Activated CD4-positive, alpha-beta T cell treated with anti-CD3 and anti-CD28 coated beads, Interleukin-2, amount 10 ng/mL, durations not matched to agents 24 days and 14 days (primary cell): ENCODE measurements at places on chromosomes 4 and X. TPM values are rescaled to one million over a fixed set of nuclear protein-coding genes. Genes with fewer than 3 reads are reported as not detected.

- no peak overlapping the region for H3K27ac ChIP-seq
- peaks cover 5% of the 10 kb centered on the region for H3K4me1 ChIP-seq
- H3K4me3 ChIP-seq: no peak overlapping the region
- H3K36me3 ChIP-seq: no peaks in the 10 kb centered on the region
- H3K27me3 ChIP-seq: no peaks in the 10 kb centered on the region
Observed at GRCh38 chr4:184011826-184012380, 106.8 kb downstream of the STOX2 start.

DNA sequence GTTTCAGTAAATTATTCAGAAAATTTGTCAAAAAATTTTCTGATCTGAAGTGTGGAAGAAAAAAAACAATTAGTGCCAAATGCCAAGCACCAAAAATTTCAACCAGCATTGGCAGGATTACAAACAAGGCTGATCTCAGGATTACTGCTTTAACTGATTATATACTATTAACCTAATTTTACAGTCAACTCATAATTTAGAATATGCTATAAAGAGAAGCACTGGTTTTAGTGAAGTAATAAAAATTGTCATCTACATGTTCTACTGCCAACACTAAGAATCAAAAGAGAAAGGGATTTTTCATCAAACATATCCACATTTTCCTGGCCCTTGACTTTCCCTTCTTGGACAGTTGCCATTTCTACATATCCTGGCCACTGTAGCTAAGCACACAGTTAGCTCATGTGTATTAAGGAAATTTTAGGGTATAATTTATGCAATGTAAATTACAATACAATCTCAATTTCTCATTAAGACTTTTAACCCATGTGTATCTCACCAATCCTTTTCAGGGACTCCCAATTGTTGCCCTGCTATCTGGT is 33.8 kb downstream of the THOC2 start:
- H3K36me3 ChIP-seq: peaks cover 2% of the 10 kb centered on the region
- peaks cover 2% of the 10 kb centered on the region for H3K4me1 ChIP-seq
- H3K4me3 ChIP-seq: no peak overlapping the region
- no peak overlapping the region for H3K27ac ChIP-seq
- DNase-seq: no peak
- H3K27me3 ChIP-seq: no peaks in the 10 kb centered on the region

DNA sequence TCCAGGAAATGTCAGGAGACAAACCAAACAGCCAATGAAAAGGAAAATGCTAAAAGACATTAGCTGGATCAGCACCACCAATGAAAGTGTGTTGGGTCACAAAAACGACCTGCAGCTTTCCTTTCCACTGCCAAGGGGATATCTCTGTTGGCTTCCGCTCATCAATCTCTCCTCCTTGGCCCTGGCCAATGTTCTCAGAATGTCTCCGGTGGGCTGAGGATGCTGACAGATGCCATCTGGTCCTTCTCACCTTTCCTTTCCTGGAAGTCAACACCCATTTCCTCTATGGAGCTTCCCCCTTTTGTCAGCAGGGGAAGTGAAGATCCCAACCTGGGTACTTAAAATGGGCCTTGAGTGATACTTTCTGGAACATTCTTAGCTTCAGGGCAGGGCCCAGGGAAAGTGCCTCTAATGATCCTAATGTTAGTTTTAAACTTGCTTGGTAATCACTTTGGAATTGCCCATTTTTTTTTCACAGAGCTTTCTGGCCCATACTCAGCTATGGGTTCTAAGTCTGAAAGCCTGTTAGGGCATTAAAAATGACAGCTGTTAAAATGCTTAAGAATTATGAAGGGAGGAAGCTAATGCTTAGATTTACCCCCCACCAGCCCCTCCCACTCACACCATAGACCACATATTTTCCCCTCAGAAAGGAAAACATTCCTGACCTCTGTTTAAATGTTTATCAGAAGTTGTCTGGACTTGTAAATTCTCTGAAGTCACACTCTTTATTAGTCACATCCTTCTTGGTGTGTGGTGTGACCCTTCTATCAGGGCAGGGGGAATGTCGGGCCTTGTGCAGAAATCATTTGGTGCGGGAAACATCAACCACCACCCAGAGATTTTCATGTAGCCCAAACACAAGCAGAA is 29.2 kb downstream of the IGFBP7 start:
- H3K4me1 ChIP-seq: no peaks in the 10 kb centered on the region
- no peak overlapping the region for H3K27ac ChIP-seq
- no peak overlapping the region for H3K4me3 ChIP-seq
- no peaks in the 10 kb centered on the region for H3K36me3 ChIP-seq
- DNase-seq: no peak

DNA sequence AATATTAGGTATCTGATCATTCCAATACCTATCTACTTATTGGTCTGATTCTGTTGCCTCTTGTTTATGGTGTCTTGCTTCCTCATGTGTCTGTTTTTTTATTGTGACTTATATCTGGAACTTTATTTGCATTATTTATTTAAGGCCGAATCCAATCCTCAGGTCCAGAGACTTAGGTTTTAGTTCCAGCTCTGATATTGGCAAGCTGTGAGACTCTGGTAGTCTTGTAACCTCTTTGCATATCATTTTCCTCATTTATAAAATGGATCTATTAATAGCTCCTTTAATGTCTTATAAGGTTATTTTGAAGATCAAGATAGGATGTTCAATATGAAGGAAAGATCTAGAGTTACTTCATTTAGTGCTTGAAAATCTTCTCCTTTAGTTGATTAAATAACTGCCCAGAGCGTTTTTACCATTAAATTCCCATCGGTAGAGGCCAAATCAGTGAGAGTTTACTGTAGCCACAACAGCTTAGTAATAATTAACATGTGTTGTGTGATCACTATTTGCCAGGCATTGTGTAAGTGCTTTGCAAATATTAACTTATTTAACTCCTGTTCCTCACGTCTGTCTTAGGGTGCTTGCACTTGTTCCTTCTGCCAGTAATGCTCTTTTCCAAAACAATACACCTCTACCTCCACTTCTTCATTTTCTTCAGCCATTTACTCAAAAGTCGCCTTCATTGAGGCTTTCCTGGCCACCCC is 82.2 kb downstream of the CC2D2A start:
- H3K4me1 ChIP-seq: peaks cover 5% of the 10 kb centered on the region
- H3K36me3 ChIP-seq: no peaks in the 10 kb centered on the region
- H3K4me3 ChIP-seq: no peak overlapping the region
- H3K27me3 ChIP-seq: no peaks in the 10 kb centered on the region
- no peak overlapping the region for H3K27ac ChIP-seq

GRCh38 chr4:137980641-137981040 is 261.5 kb downstream of the SLC7A11 start:
- no peak for DNase-seq
- no peak overlapping the region for H3K27ac ChIP-seq
- H3K4me1 ChIP-seq: no peaks in the 10 kb centered on the region
- no peaks in the 10 kb centered on the region for H3K36me3 ChIP-seq

GRCh38 chr4:10026485-10026884 is 5.2 kb upstream of the SLC2A9 start:
- H3K27ac ChIP-seq: no peak overlapping the region
- no peak for DNase-seq
- H3K4me1 ChIP-seq: no peaks in the 10 kb centered on the region
- H3K36me3 ChIP-seq: no peaks in the 10 kb centered on the region

GRCh38 chrX:23292988-23293651 is 41.5 kb upstream of the PTCHD1 start:
- H3K27me3 ChIP-seq: no peaks in the 10 kb centered on the region
- no peaks in the 10 kb centered on the region for H3K36me3 ChIP-seq
- H3K4me1 ChIP-seq: no peaks in the 10 kb centered on the region

- H3K27me3 ChIP-seq: no peaks in the 10 kb centered on the region
- H3K4me3 ChIP-seq: no peak overlapping the region
- DNase-seq: no peak
- H3K4me1 ChIP-seq: no peaks in the 10 kb centered on the region
Observed at GRCh38 chrX:47181301-47181700, 12.3 kb upstream of the UBA1 start.

DNA sequence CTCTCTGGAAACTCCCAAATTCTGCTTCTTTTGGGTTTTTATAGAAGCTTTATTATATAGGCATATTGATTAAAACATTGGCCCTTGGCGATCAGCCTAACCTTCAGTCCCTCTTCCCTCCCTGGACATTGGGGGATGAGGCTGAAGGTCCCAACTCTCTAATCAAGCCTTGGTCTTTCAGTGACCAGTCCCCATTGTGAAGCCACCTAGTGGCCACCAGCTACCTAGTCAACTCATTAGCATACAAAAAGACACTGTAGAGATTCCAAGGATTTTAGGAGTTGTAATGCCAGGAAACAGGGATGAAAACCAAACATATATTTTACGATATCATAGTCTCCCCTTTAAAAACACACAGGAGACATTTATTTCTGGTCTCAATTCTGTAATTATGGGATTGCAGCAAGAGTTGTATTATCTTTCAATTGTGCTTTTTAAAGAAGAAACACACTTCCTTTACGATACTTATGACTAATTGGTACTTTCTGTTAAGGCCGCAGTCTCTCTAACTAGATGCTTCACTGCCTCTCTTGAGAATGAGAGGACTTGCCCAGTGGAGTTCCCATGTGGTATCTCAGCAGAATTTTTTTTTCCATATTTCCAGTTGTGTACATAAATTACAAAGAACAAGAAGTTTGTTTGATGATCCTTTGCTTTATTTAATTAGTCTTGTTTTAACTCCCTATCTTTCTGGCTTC is 58.2 kb downstream of the WDR17 start:
- H3K4me1 ChIP-seq: peaks cover 10% of the 10 kb centered on the region
- H3K4me3 ChIP-seq: no peak overlapping the region
- H3K36me3 ChIP-seq: no peaks in the 10 kb centered on the region
- no peak overlapping the region for H3K27ac ChIP-seq
- no peaks in the 10 kb centered on the region for H3K27me3 ChIP-seq
- no peak for DNase-seq

GRCh38 chrX:67604979-67605703 is 61.3 kb downstream of the AR start:
- no peak overlapping the region for H3K27ac ChIP-seq
- H3K27me3 ChIP-seq: no peaks in the 10 kb centered on the region
- no peak for DNase-seq
- H3K36me3 ChIP-seq: no peaks in the 10 kb centered on the region
- no peak overlapping the region for H3K4me3 ChIP-seq

- H3K4me1 ChIP-seq: no peaks in the 10 kb centered on the region
- no peak overlapping the region for H3K27ac ChIP-seq
- H3K4me3 ChIP-seq: no peak overlapping the region
- no peaks in the 10 kb centered on the region for H3K27me3 ChIP-seq
- H3K36me3 ChIP-seq: no peaks in the 10 kb centered on the region
Observed at GRCh38 chrX:50779694-50780093, 34.3 kb downstream of the SHROOM4 start.

- DNase-seq: no peak
- H3K27ac ChIP-seq: no peak overlapping the region
- no peaks in the 10 kb centered on the region for H3K36me3 ChIP-seq
- no peaks in the 10 kb centered on the region for H3K4me1 ChIP-seq
- H3K4me3 ChIP-seq: no peak overlapping the region
Observed at GRCh38 chr4:28548594-28548993, 1688.0 kb downstream of the STIM2 start.

DNA sequence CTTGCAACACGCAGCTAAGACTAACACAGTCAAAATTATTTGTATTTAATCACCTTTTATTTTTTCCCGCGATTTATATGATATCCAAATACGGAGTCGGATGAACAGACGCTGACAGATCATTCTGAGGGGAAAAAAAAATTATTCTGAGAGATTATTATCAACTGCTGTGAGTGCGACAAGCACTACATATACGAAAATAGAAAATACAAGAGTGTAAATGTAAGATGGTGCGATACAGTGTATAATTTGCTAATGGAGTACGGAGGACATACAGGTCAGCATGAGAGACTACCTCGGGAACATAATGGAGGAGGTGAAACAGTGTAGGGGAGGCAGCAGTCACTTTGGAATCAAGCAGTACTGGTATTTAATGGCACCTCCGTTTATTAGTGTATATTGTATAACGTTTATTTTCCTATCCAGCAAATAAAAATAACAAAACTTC is 2.8 kb upstream of the LIN54 start:
- peaks cover 37% of the 10 kb centered on the region for H3K4me1 ChIP-seq
- H3K27ac ChIP-seq: peak overlapping the region; percentile 89
- H3K36me3 ChIP-seq: peaks cover 2% of the 10 kb centered on the region

- H3K4me1 ChIP-seq: peaks cover 12% of the 10 kb centered on the region
- H3K4me3 ChIP-seq: no peak overlapping the region
- no peak for DNase-seq
- no peaks in the 10 kb centered on the region for H3K27me3 ChIP-seq
Observed at GRCh38 chr4:7917669-7918068, 22.0 kb downstream of the AFAP1 start.

GRCh38 chr4:10305816-10306215 is 151.4 kb downstream of the ZNF518B start:
- peaks cover 5% of the 10 kb centered on the region for H3K27me3 ChIP-seq
- H3K4me1 ChIP-seq: no peaks in the 10 kb centered on the region
- no peak overlapping the region for H3K27ac ChIP-seq
- no peak overlapping the region for H3K4me3 ChIP-seq
- no peaks in the 10 kb centered on the region for H3K36me3 ChIP-seq

DNA sequence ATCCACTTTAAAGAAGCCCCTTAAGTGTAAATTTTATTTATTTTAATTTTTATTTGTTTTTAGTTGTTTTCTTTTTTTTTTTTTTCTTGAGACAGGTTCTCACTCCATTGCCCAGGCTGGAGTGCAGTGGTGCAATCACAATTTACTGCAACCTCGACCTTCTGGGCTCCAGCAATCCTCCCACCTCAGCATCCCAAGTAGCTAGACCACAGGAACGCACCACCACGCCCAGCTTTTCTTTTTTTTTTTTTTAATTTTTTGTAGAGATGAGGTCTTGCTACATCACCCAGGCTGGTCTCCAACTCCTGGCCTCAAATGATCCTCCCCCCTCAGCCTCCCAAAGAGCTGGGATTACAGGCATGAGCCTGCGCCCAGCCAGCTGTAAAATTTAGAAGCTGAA is 6.0 kb downstream of the SAT1 start:
- H3K36me3 ChIP-seq: peaks cover 24% of the 10 kb centered on the region
- no peak for DNase-seq
- H3K27ac ChIP-seq: no peak overlapping the region
- no peaks in the 10 kb centered on the region for H3K27me3 ChIP-seq
- H3K4me1 ChIP-seq: peaks cover 22% of the 10 kb centered on the region

DNA sequence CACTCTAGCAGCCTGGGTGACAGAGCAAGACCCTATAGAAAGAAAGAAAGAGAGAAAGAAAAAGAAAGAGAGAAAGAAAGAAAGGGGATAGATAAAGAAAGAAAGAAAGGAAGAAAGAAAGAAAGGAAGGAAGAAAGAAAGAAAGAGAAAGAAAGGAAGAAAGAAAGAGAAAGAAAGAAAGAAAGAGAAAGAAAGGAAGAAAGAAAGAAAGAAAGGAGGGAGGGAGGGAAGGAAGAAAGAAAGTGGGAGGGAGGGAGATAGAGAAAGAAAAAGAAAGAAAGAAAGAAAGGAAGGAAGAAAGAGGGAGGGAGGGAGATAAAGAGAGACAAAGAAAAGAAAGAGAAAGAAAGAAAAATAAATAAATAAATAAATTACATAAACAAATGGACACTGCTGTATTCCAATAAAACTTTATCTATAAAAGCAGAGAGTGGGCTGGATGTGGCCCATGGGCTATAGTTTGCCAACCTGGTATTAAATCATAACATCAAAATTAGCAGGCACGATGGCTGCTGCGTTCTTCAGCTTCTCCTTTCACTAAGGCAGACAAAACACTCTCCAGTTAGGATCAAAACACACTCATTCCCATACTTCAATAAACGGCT is 165.0 kb downstream of the ZNF674 start:
- H3K4me3 ChIP-seq: no peak overlapping the region
- H3K27ac ChIP-seq: no peak overlapping the region
- H3K36me3 ChIP-seq: no peaks in the 10 kb centered on the region

The SETD7 gene
- total RNA-seq: 18.5 and 19.6 TPM in 2 replicates

The NDNF gene
- total RNA-seq: 0.14 TPM in 1 of 2 replicates, not detected in the other

The INTS12 gene
- 23.6 and 24.4 TPM in 2 replicates for total RNA-seq

The TFDP3 gene
- not detected in 2 replicates for total RNA-seq

The AVPR2 gene
- total RNA-seq: not detected in 2 replicates

The TLR2 gene
- total RNA-seq: 0.21 and 0.47 TPM in 2 replicates

The MAGED4 gene
- total RNA-seq: not detected in 2 replicates

The VCX2 gene
- total RNA-seq: not detected in 2 replicates

The BEX5 gene
- total RNA-seq: 0.71 and 0.98 TPM in 2 replicates

The PPP1R2C gene
- not detected in 2 replicates for total RNA-seq

The SSX1 gene
- not detected in 2 replicates for total RNA-seq

The TMEM150C gene
- total RNA-seq: not detected in 2 replicates
